Fibroblast of pulmonary artery (primary cell): ENCODE measurements at places on chromosomes 1 and 21.

GRCh38 chr1:207882692-207883091, 28.2 kb downstream of the CD34 start:
- DNase-seq: no peak

GRCh38 chr1:179169616-179170467, 59.6 kb downstream of the ABL2 start:
- peak; percentile 87 for DNase-seq

GRCh38 chr1:38487396-38487795, 372.2 kb downstream of the RRAGC start:
- DNase-seq: no peak

- DNase-seq: peak; percentile 62
These were observed 18.1 kb upstream of the ETS2 start for GRCh38 chr21:38787461-38788274.

DNA sequence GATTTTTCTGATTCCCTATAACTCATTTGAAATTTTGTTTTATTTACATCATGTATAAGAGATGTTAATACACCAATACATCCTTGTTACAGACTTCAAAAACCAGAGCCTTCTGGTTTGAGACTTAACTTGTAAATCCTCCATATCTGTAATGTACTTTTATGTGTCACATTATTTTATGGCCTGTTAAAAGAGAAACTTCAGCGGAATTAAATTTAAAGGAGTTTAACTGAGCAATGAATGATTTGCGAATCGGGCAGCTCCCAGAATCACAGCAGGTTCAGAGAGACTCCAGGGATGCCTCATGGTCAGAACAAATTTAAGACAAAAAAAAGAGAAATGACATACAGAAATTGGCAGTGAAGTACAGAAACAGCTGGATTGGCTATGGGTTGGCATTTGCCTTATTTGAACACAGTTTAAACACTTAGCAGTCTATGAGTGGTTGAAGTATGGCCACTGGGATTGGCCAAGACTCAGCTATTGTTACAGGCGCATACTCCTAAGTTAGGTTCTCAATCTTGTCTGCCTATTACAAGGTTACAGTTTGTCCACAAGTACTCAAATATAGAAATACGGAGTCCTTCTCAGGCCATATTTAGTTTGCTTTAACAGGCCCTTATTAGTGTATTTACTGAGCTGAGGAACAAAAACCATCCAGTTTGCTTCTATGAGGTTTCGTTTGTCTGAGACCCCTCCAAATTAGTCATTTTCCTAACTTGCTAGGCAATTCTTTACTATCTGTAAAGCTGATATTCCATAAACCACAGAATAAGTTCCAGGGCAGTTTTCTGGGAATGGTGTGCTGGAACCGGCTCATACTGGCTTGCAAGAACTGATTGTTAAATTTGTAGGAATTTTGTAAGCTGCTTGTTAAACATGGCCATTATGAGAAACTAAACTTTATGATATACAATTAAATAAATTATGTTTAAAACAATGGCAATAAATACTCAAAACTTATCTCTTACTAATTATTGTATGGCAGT, 56.2 kb upstream of the WDR26 start:
- DNase-seq: no peak

DNA sequence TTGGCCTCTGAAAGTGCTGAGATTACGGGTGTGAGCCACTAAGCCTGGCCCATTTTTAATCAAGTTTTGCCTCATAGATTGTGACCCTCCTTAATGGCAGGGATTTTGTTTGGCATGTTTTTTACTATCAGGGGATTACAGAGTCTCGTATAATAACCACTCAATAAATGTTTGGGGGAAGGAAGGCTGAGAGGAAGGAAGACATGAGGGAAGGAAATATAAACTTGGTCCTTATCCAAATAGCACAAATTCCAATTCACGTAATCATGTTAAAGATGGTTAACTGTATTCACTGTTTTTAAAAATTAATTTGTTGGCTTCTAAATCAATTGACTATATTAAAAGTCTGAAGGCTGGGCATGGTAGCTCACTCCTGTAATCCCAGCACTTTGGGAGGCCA, 30.9 kb upstream of the SERTAD4 start:
- no peak for DNase-seq

GRCh38 chr1:80892539-80892938, 908.2 kb upstream of the ADGRL2 start:
- DNase-seq: peak; percentile 26

GRCh38 chr1:230494514-230494913, 68.4 kb upstream of the PGBD5 start:
- no peak for DNase-seq

DNA sequence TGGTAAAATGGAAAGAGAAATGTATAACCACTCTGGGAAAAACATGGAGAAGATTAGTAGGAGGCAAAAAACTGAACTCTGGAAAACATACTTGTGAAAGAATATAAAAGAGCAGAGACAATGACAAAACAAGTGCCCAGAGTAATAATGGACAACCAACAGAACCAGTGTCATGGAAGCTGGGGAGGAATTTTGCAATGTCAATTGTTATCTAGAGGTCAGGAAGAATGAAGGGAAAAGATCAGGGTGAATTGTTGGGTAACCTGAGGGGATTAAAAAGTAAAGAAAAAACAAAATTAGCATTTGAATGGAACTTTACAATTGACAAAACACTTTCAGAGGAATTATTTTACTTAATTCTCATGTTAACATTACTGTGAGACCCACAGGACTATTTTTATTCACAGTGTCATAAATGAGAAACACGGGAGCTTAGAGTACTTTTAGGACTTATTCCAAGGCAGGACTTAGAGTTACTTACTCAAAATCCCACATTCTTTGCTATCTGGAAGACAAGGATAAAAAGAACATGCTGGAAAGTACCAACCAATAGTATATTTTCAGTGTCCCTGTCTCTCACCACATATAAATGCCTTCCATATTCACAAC, 19.5 kb downstream of the JAM2 start:
- no peak for DNase-seq

DNA sequence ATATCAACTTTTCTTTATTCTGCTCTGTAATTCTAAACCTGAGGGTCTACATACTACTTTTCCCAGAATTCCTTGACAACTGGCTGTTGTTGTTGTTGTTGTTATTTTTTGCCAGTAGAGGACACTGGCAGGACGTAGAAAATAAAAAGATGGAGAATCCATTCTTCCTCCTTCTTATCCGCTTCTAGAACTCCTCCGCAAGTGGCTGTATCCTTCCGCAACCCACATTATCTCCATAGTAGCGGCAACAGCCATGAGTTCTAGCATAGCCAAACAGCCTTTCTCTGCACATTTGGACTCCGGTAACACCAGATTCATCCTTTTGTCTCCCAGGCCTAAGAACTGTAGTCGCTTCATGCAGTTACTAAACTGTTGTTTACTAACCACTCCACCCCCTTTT, 91.1 kb upstream of the CACHD1 start:
- no peak for DNase-seq

DNA sequence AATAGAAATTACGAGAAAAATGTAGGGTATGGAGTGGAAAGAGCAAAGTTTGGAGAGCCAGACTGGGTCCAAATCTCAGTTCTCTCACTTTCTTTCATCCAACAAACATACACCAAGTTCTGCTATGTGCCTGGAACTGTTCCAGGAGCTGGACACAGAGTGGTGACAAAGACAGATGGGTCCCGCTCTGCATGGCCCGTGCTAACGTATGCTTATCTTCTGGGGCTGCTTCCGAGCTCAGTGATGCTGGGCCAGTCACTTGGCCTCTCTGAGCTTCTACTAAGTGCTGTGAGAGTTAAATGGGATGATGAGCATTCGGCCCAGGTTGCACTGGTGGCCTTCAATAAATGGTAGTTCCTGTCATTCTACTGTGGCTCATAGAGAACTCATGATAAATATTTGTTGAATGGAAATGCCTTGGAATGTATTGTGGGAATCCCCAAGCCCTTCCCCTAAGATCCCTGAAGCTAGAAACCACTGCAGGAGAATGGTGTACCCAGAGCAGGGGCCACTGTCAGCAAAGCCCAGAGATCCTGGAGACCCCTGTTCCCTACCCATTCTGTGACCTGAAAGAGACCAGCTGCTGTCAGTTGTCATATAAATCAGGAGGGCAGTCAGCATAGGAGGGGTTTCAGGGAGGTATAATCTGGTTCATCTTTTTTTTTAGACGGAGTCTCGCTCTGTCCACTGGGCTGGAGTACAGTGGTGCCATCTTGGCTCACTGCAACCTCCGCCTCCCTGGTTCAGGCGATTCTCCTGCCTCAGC, 3.8 kb downstream of the LEMD1 start:
- DNase-seq: no peak

- DNase-seq: peak; percentile 45
These were observed 125.2 kb upstream of the PTBP2 start for GRCh38 chr1:96596226-96596922.

DNA sequence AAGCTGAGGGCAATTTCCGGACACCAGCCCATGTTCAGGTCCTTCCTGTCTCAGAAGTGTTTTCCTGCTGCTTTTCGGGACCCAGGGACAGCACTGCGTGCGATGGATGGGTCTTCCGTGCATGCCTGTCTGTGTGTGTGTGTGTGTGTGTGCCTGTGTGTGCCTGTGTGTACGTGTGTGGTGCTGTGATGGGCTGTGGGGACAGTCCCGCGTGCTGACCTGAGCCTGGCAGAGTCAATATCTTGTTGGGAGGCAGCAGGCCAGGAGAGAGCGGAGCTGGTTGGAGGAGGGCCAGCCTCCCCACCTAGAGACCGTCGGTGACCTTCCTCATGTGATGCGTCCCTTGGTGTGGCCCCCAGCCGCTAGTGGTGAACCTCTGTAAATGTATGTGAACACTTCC, 13.7 kb downstream of the SKI start:
- no peak for DNase-seq
